Hippocampal formation (tissue), 2 donors: ENCODE measurements at places on chromosomes 7 and 10.

DNA sequence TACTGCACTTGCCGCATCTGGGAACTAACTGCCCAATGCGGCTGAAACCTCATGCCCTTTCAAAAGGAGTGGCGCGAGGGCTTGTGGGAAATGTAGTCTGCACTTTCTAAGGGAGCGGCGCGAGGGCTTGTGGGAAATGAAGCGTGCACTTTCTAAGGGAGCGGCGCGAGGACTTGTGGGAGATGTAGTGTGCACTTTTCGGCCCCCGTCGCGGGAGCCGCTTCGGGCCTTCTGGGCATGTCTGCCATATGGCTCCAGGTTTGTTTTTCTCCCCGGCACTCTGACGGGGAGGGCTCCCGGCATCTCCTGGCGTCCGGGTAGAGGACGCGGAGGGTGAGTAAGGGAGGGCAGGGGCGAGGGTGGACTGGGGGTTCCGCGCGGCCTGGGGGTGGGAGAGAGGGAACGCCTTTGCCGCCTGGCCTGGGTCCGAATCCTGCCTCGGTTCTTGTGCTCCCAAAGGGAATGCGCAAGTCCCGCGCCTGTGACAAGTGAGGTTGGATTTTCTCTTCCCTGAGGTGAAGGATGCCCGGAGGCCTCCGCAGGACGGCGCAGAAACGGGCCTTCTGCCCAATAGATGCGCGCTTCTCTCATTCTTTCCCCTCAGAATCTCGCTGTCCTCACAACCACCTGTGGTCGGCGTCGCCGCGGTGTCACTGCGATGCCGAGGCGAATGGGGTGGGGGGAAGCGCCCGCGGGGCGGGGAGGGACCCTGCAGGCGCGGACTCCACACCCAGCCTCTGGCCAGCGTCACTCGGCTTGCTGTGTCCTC lies at the start of gene ZNF37A:
Gene ZNF37A, plus strand, starts transcription at position 180 of the 769 bp plus-strand sequence. CDS start 2,281 bp downstream, outside the sequence.
- DNase-seq = peak; percentile 94

GRCh38 chr7:26683277-26683676 lies 181.1 kb downstream of the SKAP2 start:
- DNase-seq = no peak

DNA sequence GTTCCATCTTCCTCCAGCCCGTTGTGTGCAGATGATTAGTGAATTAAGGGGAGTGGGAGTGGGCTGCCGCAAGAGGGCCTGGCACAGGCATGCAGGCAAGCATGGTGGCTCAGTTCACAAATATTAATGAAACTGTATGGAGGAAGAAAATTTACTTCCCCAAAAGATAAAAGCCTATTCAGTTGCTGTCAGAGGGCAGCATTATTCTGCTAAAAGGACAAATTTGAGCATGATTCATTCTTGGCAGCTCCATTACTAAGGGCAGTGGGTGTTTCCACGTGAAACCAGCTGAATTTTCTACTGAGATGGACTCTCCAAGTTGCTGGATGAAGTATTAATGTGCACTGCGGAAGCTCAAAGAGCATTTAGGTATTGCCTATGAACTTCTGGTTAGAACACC lies 90.9 kb upstream of the WDR11 start:
- DNase-seq = no peak

DNA sequence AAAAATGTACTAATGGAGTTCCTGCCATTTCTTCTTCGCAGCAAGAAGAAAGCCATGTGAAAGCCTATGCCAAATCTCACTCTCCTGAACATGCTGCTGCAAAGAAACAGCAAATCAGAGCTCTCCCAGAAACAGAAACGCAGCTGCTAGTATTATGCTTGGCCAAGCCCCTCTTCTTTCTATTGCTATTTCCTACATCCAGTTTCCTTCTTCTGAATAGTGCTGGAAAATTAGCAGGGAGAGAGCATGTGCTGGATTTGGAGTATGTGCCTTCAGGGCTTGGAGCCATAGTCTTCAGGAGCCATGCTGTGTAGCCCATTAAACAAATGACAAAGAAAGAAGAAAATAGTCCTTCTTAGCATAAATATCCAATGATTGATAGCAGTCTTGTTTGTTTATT lies 852.0 kb upstream of the PHF14 start:
- no peak for DNase-seq

DNA sequence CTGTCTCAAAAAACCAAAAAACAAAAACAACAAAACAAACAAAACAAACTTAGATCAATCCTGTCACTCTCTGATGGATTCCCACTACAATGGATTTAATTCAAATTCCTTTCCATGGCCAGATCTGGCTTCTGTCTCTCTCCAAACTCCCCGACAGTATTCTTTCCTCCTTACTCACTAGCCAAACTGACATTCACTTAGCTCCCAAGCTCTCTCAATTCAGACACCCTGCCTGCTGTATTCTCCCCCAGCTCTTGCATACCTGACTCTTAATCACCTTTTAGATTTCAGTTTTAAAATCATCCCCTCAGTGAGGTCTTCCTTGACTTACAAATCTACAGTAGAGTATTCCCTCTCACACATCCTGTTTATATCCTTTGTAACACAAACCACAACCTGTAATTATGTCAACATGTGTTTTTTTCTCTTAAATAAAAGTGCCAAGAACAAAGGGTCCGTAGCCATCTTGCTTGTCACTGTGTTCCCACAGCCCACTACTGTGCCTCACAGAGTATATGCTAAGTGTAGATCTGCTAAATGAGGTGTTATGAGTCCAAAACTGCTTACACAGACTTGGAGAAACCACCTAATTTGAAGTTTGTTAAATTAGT lies 14.4 kb downstream of the HERPUD2 start:
- DNase-seq = no peak

- no peak for DNase-seq
Measured at GRCh38 chr10:12081879-12082557, 13.3 kb downstream of the DHTKD1 start.

DNA sequence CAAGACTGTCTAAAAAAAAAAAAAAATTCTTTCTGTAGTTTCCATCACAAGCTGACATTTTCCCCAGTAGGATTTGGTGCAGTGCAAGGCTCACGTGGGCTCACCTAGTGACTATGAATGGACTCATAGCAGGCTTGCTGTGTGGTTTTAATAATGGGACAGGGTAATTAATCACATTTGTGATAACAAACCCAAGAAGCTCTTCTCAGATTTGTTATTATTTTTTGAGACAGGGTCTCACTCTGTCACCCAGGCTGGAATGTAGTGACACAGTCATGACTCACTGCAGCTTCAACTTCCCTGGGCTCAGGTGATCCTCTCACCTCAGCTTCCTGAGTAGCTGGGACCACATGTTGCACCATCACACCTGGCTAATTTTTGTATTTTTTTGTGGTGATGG lies 40.0 kb downstream of the NACAD start:
- no peak for DNase-seq

DNA sequence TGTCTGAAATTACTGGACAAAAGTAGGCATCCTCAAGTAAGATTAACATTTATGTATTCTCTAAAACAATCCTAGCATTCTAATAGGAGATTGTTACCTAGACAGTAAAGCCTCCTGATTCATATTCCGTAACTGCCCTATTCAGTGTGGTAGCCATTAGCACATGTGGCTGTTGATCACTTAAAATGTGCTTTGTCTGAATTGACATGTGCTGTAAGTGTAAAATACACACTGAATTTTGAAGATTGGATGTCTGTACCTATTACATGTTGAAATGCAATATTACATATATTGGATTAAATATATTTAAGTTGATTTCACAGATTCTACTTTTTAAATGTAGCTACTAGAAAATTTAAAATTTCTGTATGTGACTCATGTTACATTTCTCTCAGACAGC lies 14.6 kb downstream of the EDRF1 start:
- DNase-seq = no peak

DNA sequence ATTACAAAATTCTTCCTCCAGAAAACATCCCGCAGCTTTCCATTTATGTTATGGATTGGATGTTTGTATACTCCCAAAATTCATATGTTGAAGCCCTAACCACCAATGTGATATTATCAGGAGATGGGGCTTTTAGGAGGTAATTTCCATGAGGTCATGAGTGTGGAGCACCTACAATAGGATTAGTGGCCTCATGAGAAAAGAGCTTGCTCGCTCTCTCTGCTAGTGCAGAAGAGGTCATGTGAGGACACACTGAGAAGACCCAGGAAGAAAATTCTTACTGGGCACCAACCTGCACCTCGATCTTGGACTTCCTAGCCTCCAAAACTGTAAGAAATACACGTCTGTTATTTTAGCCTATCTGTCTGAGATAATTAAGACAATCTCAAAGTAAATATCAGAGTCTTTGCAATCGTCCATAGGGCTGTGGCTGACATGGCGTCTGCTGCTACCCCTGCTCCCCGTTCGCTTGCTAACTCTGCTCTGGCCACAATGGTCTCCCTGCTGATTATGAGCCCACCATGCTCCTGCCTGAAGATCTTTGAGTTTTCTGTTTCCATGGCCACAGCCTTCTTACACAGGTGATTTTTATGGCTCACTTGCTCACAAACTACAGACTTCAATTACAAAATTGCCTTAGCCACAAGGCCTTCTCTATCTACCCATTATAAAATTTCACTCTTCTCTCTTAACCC lies 333.3 kb downstream of the CACNA2D1 start:
- DNase-seq = no peak

- no peak for DNase-seq
Measured at GRCh38 chr7:27883696-27884095, 143.7 kb downstream of the TAX1BP1 start.
